ENCODE measurements at places on chromosomes 4 and X.

GRCh38 chr4:6582889-6583490 is 8.0 kb downstream of the MAN2B2 start:
- no peak for DNase-seq

- no peak for DNase-seq
These were observed 767.5 kb upstream of the MAGEB2 start for GRCh38 chrX:29447867-29448266.

GRCh38 chr4:23999714-24000469 is 110.0 kb upstream of the PPARGC1A start:
- no peak for DNase-seq

DNA sequence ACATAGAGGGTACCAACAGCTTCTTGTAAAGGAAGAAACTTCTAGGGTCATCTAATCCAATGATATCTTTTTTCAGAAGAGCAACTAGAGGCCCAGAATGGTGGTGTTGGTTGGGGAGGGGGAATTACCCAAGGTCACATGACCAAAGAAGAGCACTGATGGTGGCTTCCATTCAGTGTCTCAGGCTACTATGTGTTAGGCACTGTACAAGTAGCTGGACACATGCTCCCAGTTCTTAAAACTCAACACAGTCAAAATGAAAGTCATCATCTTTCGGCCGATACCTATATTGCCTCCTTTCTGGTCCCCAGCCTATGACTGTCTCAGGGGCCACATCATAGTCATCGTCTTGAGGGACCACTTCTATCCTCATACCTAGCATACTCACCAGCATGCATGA is 88.1 kb downstream of the ARHGAP6 start:
- no peak for DNase-seq

GRCh38 chrX:116009861-116010710 is 160.5 kb upstream of the AGTR2 start:
- DNase-seq = no peak

DNA sequence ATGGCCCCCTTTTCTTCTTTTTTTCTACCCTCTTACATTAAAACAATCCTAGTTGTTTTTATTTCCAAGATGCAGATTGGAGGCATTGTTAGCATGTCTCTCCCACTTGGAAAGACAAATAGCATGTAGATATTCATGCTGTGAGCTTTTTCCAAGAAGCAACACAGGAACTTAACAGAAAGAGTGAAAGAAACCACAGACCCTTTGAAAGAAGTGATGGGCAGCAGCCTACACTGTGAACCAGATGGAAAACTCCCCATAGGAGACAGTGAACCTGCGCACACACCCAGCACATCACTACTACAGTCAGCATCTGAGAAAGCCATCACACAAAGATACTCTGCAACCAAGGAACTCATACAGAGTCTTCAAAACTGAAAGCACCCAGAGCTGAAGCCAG is 17.8 kb downstream of the CT47C1 start:
- no peak for DNase-seq

- no peak for DNase-seq
These were observed 329.4 kb downstream of the HNRNPD start for GRCh38 chr4:82044141-82044993.

DNA sequence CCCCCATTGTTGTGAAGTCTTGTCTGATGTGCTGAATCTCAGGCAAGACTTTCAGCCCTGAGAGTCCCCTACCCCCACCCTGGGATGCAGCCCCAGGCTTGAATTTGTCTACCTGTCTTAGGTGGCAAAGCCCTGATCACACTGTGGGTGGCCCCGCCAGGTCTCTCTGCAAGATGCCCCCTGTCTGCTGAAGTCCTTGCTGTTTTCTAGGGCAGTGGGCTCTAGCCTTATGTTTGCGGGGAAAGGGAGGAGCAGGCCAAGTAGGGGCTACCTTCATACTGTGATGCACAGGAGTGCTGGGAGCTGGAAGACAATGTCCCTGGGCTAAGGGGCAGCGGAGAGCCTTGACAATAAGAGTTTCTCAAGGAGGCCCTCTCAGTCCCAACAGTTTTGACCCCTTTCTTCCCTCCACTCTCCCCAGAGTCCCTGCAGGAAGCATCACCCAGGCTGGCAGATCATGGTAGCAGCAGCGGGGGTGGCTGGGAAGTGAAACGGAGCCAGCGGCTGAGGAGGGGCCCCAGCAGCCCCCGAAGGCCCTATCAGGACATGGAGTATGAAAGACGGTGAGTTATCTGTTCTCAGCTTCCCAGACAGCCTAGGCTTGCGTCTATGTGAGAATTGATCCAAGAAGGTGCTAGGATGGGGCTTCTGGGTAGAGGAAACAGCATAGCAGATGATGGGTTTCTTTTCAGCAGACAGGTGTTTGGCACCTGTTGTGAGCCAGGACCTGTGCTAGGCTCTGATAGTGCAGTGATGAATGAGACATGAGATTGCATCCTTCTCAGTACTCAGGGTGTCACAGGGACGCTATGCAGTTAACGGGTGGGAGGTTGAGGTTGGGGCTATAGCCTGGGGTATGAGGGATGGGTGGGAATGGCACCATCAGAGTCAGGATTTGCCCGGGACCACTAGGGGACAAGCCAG is 2.2 kb downstream of the RBM10 start:
- no peak for DNase-seq

GRCh38 chr4:138686106-138686835 is 329.3 kb upstream of the NOCT start:
- DNase-seq = no peak

DNA sequence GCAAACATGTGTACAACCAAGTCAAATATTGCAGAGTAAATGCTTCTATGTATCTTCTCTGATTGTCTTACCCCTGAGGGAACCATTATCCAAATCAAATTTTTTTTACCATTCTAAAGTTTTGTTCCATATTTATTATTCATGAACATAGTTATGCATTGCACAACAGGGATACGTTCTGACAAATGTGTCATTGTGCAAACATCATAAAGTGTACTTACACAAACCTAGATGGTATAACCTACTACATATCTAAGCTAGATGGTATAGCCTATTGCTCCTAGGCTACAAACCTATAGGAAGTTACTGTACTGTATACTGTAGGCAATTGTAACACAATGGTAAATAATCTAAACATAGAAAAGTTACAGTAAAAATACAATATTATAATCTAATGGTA is 23.4 kb downstream of the BEX3 start:
- no peak for DNase-seq

DNA sequence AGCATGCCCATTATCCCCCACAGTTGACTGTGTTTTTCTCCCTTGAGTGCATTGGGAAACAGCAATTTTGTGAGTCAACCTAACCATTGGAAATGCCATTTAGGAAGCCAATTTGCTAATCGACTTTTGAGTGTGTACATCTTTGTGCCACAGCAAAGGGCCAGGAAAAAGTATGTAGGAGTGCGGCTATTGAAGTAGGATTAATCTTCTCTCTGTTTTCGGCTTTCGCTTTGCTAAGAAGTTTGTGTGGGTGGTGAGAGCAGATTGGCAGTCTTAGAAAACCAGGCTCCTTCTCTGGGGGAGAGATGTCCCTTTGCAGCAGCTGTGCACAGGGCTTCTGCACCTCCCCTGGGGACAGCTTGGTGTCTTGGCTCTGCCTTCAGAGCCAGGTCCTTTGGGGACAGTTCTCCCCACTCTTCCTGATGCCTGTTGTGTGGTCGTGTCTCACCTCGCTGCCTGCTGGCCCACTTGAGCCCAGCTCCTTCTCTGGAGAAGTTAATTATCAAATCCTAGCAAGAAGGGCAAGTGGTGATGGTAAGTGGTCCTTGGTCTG is 74.5 kb downstream of the GEMIN8 start:
- no peak for DNase-seq

- DNase-seq = no peak
These were observed 10.7 kb downstream of the ATP8A1 start for GRCh38 chr4:42646013-42646784.

- no peak for DNase-seq
These were observed 1872.6 kb downstream of the ARAP2 start for GRCh38 chr4:34371676-34372075.

- DNase-seq = no peak
These were observed 22.1 kb upstream of the AMTN start for GRCh38 chr4:70496231-70496630.

DNA sequence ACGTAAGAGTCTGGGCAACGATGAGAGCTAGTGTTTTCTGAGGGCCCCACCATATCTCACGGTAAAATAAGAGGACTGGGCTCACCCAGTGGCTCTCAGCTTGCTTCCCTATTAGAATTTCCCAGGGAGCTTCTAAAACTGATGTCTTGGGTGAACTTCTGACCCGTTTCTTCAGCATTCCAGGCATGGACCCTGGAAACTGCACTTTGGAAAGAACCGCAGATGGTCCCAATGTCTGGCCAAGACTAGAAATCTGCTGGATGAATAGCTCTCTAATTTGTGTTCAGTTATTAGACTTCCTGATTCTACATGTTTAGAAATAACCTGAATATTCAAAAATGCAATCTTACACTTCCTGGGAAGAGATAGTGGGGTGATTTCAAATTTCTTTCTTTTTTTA is 127.8 kb downstream of the ANOS1 start:
- DNase-seq = no peak

- no peak for DNase-seq
These were observed 236.4 kb downstream of the ZC4H2 start for GRCh38 chrX:64739792-64740378.

DNA sequence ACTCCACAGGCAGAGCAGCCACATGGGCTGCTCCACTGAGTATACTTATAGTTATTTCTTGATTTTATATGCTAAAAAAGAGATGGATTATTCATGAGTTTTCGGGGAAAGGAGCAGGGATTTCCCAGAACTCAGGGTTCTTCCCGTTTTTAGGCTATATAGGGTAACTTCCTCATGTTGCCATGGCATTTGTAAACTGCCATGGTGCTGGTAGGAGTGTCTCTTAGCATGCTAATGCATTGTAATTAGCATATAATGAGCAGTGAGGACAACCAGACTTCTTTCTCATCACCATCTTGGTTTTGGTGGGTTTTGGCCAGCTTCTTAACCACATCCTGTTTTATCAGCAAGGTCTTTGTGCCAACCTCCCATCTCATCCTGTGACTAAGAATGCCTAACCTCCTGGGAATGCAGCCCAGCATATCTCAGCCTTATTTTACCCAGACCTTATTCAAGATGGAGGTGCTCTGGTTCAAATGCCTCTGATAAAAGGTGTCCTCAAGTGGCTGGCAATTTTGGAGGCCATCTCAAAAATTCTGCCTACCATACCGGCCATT is 213.0 kb upstream of the VEGFC start:
- DNase-seq = no peak

- DNase-seq = no peak
These were observed 39.0 kb upstream of the HGFAC start for GRCh38 chr4:3402491-3403347.

GRCh38 chrX:67563469-67564448 is 19.9 kb downstream of the AR start:
- no peak for DNase-seq

GRCh38 chr4:118954246-118954645 is 65.6 kb downstream of the SYNPO2 start:
- no peak for DNase-seq

GRCh38 chr4:117137145-117137544 is 51.8 kb upstream of the TRAM1L1 start:
- no peak for DNase-seq

GRCh38 chr4:185809121-185809520 is 2.9 kb downstream of the SORBS2 start:
- no peak for DNase-seq

- no peak for DNase-seq
These were observed 84.6 kb downstream of the FBXO8 start for GRCh38 chr4:174198828-174199227.

GRCh38 chr4:14924812-14925344 is 77.4 kb upstream of the CPEB2 start:
- no peak for DNase-seq

GRCh38 chrX:46856483-46856882 is 19.6 kb downstream of the RP2 start:
- DNase-seq = no peak
